ENCODE measurements at places on chromosomes 3 and 15.

GRCh38 chr15:37880009-37880834 lies 54.2 kb upstream of the TMCO5A start:
- no peak for DNase-seq

DNA sequence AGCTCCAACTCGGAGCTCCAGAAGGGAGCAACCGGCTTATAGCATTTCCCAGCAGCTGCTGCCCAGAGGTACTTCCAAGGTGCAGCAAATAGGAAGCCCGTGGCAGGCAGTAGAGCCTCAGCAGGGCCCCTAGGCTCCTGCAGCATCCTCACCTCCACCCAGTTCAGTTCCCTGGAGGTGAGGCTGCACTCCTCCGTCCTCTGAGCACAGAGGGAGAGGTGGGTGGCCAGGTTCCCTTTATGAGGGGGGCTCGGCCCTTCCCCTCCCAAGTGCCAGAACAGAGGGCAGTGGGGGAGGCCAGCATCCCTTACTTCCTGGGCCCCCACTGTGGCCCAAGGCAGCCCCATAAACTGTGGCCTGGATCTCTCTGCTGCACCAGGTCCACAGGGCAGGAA lies 150.2 kb downstream of the ATP10A start:
- no peak for DNase-seq

DNA sequence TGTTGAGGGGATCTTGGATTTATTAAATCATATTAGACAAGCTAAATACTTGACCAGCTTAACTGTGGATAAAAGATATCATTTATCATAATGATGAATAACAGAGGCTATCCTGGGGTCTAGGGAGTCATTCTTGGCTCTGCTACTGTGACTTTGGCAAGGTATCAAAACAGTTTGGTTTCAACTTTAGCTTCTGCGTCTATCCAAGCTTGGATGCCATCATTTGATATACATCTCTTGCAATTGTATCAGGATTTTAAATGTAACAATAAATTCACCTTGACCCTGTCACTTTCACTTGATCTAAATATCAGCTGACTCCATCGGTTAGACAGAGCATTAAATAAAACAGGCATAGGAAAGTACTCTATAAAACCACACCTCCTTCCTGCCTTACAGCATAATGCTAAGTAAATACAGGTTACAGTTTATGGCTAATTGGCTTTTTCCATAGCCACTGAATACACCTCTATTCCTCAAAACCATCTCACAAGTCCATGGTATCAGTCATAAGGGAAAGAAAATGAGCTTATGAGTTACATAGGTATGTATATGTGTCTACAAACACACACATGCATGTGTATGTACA lies 262.9 kb downstream of the CTNNB1 start:
- no peak for DNase-seq

GRCh38 chr3:57154470-57155309 lies 10.5 kb downstream of the IL17RD start:
- DNase-seq = no peak

DNA sequence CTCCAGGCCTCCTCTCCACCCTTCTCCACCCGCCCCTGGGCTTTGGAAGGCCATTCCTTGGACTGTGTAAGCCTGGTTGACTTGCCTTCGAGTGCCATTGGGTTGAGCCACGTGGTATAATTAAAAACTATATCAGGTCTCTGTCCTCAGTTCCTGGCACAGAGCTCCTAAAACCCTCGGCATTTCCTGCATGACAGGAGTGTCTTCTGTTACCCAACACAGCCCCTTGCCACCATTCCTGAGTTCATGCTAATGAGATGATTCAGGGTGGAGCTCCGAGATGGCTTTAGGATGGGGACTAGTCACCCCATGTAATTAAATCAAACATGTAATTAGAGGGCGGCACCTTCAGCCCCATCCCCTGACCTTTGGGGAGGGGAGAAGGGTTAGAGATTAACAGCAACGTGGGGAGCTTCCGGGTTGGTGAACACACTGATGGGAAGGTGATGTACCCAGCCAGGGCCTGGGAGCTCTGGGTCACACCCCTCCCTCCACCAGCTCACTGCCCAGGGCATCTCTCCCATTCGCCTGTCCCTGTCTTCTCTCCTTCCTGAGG lies 256.4 kb downstream of the FAM43A start:
- DNase-seq = no peak

- no peak for DNase-seq
Observed at GRCh38 chr15:89333959-89334509, 590 bp downstream of the POLG start.

DNA sequence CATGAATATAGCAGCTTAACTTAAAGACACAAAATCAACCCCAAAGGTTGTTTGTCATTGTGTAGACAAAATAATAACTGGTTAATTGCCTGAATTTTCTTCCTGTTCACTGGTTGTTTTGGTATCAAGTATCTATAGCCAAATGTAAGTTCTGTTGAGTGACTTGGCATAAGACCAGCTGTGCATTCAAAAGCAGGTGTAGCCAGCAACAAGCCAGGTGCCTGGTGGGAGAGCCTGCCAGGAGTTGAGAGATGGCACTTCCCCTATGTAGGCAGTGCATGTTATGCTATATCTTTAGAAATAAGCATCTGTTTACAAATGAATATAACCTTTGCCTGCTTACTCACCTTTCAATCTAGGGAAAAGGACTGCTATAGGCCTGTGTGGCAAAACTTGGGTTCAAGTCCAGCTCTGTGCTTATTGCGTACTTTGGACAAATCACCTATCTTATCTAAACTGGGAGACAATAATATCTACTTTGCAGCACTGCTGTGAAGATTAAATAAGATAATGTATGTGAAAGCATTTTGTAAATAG lies 84.9 kb upstream of the TBL1XR1 start:
- no peak for DNase-seq

GRCh38 chr15:61639491-61639890 lies 410.4 kb upstream of the RORA start:
- no peak for DNase-seq

DNA sequence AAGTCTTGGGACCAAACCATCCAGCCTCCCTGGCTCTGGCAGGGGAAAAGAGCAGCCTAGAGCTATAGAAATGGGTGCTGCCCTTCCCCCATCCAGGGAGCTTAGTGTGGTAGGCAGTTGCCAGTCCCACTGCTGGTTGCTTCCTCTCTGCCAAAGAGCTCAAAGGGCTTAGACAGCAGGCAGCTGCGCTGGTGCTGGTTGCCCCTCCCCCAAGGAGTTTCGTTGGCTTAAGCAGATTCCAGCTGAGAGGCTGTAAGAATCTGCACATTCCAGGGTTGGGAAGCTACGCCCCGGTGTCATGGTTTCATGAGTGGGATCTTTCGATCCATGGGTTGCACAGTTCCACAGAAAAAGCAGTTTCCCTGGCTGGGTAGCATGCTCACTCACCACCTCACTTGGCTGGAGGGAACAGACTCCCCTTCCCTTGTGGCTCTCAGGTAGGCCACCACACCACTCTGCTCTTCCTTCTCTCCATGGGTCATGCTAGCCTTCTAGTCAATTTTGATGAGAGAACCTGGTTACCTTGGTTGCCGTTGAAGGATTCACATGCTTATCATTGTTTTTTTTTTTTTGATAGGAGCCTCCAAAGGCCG lies 195.1 kb downstream of the EPHA6 start:
- DNase-seq = no peak

- no peak for DNase-seq
Observed at GRCh38 chr3:115715241-115715745, 92.0 kb downstream of the GAP43 start.

GRCh38 chr3:13497386-13497785 lies 17.3 kb downstream of the HDAC11 start:
- no peak for DNase-seq

DNA sequence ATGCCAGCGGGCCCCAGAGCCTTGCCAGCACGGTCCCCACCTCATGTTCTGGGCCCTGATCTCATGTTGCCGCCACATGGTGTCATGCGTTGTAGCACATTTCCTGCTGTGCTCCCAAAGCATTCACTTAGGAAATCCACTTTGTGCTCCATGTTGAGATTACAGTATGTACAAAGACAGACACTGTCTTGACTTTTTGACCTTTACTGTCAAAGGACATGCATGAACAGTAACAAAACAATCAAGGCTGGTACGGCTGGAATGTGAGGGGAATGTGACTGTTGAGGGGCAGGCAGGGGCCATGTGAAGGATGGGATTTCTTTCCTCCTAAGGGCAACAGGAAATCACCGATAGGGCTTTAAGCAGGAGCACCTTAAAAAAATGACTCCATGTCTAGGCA lies 53.3 kb upstream of the RPL32 start:
- DNase-seq = no peak
